ENCODE measurements at places on chromosomes 5 and 9.

DNA sequence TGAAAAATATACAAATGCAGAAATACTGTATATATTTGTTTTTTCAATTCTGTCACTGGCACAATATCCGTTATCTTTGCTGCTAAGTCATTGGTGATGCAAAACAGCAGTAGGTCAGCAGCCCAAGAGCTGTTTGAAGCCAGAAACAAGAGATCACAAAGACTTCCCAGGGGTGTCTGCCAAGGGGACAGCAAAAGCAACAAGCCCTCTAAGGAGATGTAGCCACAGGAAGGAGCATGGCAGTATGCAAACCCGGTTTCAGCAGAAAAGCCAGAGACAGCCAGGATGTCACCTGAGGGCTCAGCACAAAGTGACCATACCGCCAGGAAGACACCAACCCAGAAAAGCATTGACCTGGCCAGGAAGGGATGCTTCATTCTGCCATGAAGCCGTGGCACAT, 241.5 kb downstream of the ARRDC3 start:
- DNase-seq, result no peak

DNA sequence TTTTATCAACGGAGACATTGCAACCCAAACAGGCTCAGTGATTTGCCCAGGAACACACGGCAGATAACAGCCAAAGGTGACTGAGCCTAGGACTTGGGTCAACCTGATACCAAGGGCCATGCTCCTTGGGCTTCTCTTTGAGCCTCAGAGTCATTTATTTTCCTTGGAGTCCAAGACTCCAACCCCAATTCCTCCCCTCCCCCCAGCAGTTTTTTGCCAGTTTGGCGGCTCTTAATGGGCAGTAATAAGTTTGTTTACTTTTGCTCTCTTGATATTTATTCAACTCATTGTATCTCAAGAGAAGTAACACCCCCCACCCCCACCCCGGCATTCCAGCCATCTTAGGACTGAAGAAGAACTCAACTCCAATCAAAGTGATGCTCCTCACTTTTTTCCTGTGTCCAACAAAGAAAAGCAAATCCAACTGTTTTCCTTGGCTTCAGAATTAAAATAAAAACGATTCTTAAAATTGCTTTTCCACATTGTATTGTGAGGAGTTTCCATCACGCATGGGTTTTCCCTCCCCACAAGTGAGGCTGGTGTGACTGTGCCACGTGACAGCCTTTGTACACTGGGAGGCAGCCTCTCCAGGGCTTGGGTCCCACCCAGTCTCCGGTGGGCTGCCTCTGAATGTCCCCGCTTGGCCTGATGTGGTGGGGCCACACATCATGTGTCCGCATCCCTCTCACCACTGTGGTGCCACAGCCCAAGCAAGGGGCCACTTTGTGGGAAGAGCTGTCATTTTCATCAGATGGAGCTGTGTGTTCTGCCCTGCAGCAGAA, 9.1 kb downstream of the ANGPTL2 start:
- DNase-seq, result no peak

- DNase-seq, result no peak
Observed at GRCh38 chr9:118222375-118222774, 518.2 kb downstream of the TLR4 start.

- no peak for DNase-seq
Observed at GRCh38 chr5:132027027-132027426, 15.6 kb upstream of the ACSL6 start.

DNA sequence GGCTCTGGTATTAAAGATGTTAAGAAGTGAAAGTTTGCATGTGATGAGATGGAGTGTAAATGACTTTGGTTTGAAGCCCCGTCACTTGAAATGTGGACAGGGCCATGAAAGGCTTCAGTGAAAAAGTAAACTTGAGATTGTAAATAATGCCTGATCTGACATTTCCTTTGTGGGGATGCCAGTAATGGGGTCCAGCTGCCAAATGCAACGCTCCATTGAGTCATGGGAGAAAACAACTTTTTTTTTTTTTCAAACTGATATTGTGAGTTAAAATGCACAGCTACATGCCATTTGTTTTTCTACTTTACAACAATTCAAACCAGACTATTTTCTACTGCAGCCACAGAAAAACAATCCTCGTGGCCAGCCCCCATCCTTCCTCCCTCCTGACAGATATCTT, 327.0 kb upstream of the TNC start:
- DNase-seq, result no peak

DNA sequence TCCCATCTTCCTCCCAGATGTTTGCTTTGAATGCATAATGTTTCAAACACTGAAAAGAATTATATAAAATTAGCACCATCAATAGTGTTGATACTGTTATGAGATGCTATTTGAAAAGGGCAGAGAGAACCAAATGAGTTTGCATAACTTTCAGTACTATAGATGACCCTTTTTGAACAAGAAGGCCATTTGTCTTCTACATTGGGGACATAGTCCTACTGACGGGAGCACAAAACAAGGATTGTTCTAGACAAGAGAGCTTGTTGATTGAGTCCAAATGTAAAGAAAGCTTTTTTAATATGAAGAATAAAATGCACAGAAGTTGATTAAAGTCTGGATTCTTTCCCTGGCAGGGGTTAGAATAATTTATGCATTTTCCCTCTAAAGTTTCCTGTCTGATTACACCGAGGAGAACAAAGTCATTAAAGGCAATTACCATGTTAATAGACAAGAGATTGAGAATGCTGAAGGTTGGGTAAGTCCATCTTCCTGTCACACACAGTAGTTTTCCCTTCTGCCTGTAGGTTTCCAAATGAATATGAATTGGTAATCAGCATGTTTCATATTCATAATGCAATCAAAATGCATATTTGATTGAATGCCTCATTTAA, 32.8 kb upstream of the ADCY2 start:
- no peak for DNase-seq

DNA sequence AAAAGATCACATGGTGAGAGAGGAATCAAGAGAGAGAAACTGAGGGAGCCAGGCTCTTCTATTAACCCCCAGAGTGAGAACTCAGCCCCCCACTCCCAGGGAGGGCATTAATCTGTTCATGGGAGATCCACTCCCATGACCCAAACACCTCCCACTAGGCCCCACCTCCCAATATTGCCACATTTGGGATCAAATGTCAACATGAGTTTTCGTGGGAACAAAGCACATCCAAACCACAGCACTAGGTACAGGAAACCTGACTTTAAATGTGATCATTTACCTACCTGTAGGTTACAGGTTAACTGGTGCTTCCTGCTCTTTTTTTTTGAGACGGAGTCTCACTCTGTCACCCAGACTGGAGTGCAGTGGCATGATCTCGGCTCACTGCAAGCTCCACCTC, 16.9 kb downstream of the NNT start:
- no peak for DNase-seq
